ENCODE measurements at places on chromosomes 6 and 20. TPM values are rescaled to one million over a fixed set of nuclear protein-coding genes. Genes with fewer than 3 reads are reported as not detected.

The PTCRA gene
- total RNA-seq: not detected

The NRSN2 gene
- total RNA-seq: 27.3 TPM

The BPIFB2 gene
- total RNA-seq: not detected

The ZNF184 gene
- total RNA-seq: 7.4 TPM

The ATP6V1G2 gene
- 2.8 TPM for total RNA-seq

The SLPI gene
- 56.9 TPM for total RNA-seq

The CLVS2 gene
- 2.8 TPM for total RNA-seq

The POPDC3 gene
- 0.83 TPM for total RNA-seq

The PDE7B gene
- 8.6 TPM for total RNA-seq

The MANEA gene
- total RNA-seq: 4.2 TPM

The OPN5 gene
- total RNA-seq: not detected

The CD83 gene
- total RNA-seq: 1.1 TPM

The WFDC10B gene
- total RNA-seq: not detected

The GABRR1 gene
- total RNA-seq: not detected

The RSPH9 gene
- total RNA-seq: 0.68 TPM

The NEURL2 gene
- total RNA-seq: 19.7 TPM

The AARS2 gene
- 6.1 TPM for total RNA-seq

The PREX1 gene
- total RNA-seq: 15.5 TPM

The PROKR2 gene
- total RNA-seq: not detected

The TMC2 gene
- total RNA-seq: not detected

The SLC17A1 gene
- total RNA-seq: not detected

The IPCEF1 gene
- total RNA-seq: 0.28 TPM

The XRN2 gene
- 62.4 TPM for total RNA-seq

The RTF2 gene
- 47.6 TPM for total RNA-seq

The LAMA5 gene
- 110 TPM for total RNA-seq

The GSTA4 gene
- 37.0 TPM for total RNA-seq

The MUC22 gene
- total RNA-seq: not detected

The WFDC2 gene
- 94.1 TPM for total RNA-seq

The HLA-DOB gene
- total RNA-seq: not detected

The PI16 gene
- 14.0 TPM for total RNA-seq

The TMEM63B gene
- total RNA-seq: 21.3 TPM

The OVOL2 gene
- total RNA-seq: not detected

The TSHZ2 gene
- 14.0 TPM for total RNA-seq

The TINAG gene
- total RNA-seq: not detected

The ANKEF1 gene
- 0.36 TPM for total RNA-seq

All from sigmoid colon (tissue), 7 donors.